ENCODE measurements at places on chromosomes 2 and 18. TPM values are rescaled to one million over a fixed set of nuclear protein-coding genes. Genes with fewer than 3 reads are reported as not detected.
A peak's percentile ranks its signal among the peaks of the same experiment; 100 is the strongest.

- no peaks in the 10 kb centered on the region for H3K27me3 ChIP-seq
- no peak overlapping the region for H3K27ac ChIP-seq
- H3K4me1 ChIP-seq = no peaks in the 10 kb centered on the region
Measured at GRCh38 chr18:61635901-61636528, 256.8 kb downstream of the RNF152 start.

- no peaks in the 10 kb centered on the region for H3K36me3 ChIP-seq
- H3K27ac ChIP-seq = no peak overlapping the region
- H3K4me3 ChIP-seq = no peak overlapping the region
- H3K27me3 ChIP-seq = peaks cover 5% of the 10 kb centered on the region
- DNase-seq = peak; percentile 87
Measured at GRCh38 chr2:215931256-215931903, 82.0 kb downstream of the MREG start.

DNA sequence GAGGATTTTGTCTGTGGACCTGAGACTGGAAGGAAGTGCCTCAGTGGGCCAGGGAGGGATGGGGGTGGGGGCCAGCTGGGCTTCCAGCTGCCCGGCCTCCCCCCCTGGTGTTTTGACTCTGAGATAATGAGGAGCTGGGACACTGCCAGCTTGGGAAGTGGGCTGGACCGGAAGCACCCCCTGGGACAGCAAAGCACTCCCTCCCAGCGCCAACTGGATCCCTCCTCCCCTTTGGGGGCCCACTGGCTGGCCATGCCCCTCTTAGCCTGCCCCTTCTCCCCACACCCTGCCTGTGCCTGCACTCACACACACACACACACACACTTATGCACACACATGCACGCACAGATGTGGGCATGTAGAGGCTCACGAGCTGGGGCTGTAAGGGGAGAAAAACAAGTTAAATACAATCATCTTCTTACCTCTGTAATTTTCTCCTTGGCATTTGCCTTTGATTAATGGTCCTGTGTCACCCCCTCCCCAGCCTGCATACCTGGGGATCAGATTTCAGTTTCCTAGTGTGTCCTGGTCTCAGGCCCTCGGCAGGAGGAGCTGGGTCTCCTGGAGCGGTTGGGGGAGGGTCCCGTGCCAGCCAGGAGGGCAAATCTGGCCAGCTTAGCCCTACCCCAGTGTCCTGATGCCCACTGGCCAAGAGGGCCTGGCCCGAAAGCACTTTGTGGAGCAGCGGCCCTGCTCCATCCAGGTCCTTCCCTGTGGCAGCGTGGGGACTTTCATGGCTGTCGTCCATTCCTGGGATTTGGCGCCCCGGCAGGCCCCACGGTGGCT lies 3.6 kb downstream of the ITM2C start:
- H3K27ac ChIP-seq = peak overlapping the region; percentile 62
- no peak overlapping the region for H3K4me3 ChIP-seq

DNA sequence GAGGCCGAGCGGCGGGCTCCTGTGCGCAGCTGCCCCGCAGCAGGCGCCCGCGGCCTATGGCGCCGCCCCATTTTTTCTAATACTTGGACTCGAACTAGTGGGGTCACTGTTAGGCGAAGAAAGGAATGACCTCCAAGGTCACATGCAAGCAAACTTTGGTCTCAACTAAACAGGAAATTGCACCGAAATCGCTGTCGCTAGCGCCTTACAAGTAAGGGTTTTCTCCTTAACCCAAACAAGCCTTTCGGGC lies 339 bp downstream of the ACAA2 start:
- peak overlapping the region; percentile 92 for H3K27ac ChIP-seq
- H3K36me3 ChIP-seq = no peaks in the 10 kb centered on the region
- no peaks in the 10 kb centered on the region for H3K27me3 ChIP-seq
- H3K4me3 ChIP-seq = peak overlapping the region; percentile 12

- no peak overlapping the region for H3K27ac ChIP-seq
- no peaks in the 10 kb centered on the region for H3K4me1 ChIP-seq
- DNase-seq = no peak
- no peaks in the 10 kb centered on the region for H3K36me3 ChIP-seq
- no peak overlapping the region for H3K4me3 ChIP-seq
Measured at GRCh38 chr18:2515171-2515787, 56.0 kb downstream of the METTL4 start.

DNA sequence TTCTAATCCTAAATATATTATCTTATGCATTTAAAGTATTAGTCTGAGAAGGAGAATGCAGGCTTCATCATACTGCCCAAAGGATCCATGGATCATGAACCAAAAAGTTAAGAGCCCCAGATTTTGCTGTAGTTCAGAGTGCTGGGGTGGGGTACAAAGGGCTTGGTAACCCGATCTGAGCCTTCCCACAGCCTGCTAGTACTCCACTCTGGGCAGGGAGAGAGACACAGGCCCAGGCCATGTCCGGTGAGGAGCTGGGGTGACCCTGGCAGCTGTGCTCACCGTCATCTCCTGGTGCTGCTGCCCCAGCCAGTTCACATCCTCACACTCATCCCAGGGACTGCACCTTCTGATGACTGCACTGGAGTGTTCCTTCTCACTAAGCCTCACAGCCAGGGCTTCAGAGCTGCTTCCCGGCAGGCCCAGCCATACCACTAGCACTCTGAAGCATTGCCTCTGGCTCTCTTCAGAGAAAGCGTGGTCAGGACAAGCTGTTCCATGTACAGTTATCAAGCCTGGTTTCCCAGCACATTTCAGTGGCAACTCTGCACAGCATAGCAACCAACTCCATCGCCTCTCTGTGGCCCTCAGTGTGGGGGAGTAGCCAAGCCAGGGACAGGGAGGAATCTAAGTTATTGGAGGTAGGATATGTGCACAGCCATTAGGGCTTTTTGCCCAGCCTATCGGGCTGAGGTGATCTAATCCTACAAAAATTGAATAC lies 189.0 kb upstream of the CTAGE1 start:
- no peaks in the 10 kb centered on the region for H3K36me3 ChIP-seq
- no peak for DNase-seq

Gene MOB1A
- 86.3 TPM for total RNA-seq

DNA sequence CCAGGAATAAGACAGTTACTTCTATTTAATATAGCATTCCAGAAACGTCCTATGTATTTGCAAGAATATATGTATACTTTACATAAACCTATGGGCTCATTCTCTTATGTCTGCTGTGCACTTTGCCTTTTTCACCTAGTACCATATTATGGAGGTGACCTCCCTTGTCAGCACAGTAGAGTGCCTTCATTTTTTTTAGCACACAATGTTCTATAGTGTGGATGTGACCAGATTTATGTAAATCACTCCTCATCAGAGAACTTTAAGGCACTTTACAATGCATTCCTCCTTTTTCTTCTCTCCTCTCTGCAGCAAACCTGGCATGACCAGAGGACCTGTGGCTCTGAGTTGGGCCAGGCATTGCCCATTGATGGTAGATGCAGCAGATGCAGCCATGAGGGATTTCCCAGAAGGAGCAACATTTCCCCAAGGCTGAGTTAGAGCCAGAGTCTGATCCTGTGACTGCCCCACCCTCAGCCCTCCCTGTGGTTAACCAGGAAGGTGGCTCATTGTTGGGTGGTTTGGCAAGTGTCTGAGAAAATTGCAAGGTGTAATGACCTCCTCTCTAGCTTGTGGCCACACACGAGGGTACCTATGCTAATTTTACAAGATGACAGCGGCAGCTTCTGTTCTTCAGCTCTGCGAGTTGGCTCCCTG lies 76.5 kb upstream of the DLX2 start:
- H3K27ac ChIP-seq = no peak overlapping the region
- DNase-seq = no peak
- no peaks in the 10 kb centered on the region for H3K4me1 ChIP-seq

DNA sequence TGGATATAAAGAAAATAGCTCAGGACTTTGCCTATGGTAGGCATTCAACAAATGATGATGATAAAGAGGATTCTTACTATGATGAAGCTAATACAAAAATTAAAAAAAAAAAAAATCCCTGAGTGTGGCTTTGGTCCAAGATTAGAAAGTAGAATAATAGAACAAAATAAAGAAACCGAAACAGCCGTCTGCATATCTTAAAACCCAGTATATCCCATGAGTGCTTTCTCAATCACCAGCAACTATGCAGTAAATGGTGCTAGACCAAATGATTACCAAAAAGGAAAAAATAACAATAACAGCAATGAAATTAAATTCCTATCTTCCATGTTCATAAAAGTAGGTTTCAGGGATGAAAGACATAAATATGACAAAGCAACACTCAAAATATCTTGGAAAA lies 59.3 kb upstream of the DCC start:
- DNase-seq = no peak
- H3K36me3 ChIP-seq = no peaks in the 10 kb centered on the region
- H3K4me1 ChIP-seq = no peaks in the 10 kb centered on the region
- no peak overlapping the region for H3K27ac ChIP-seq
- no peaks in the 10 kb centered on the region for H3K27me3 ChIP-seq

Gene SOX11
- total RNA-seq = not detected

- H3K27ac ChIP-seq = no peak overlapping the region
- no peaks in the 10 kb centered on the region for H3K27me3 ChIP-seq
- H3K4me3 ChIP-seq = no peak overlapping the region
- H3K36me3 ChIP-seq = no peaks in the 10 kb centered on the region
Measured at GRCh38 chr18:64118406-64118805, 30.5 kb downstream of the LINC00305 start.

- no peaks in the 10 kb centered on the region for H3K27me3 ChIP-seq
- H3K4me1 ChIP-seq = peaks cover 10% of the 10 kb centered on the region
- no peaks in the 10 kb centered on the region for H3K36me3 ChIP-seq
- H3K27ac ChIP-seq = no peak overlapping the region
- no peak for DNase-seq
- no peak overlapping the region for H3K4me3 ChIP-seq
Measured at GRCh38 chr2:3313781-3314375, 63.7 kb downstream of the EIPR1 start.

Gene ELAC1
- 10.7 TPM for total RNA-seq

DNA sequence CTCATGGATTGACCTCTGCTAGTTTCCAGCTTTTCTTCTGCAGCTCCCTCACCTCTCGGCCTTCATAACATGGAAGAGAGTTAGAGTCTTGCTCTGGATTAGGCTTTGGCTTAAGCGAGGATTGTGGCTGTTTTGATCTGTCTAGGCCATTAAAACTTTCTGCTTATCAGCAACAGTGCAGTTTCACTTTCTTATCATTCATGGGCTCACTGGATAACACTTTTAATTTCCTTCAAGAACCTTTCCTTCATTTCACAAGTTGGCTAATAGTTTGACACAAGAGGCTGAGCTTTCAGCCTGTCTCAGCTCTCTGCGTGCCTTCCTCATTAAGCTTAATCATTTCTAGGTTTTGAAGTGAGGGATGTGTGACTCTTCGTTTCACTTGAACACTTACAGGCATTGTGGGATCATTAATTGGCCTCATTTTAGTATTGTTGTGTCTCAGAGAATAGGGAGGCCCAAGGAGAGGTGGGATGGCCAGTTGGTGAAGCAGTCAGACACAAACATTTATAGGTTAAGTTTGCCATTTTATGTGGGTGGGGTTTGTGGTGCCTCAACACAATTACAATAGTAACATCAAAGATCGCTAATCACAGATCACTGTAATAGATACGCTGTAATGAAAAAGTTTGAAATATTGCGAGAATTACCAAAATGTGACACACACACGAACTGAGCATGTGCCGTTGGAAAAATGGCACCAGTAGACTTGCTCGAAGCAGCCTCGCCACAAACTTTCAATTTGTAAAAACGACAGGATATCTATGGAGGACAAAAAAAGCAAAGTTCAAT lies 129.3 kb downstream of the ZNF236 start:
- H3K27me3 ChIP-seq = no peaks in the 10 kb centered on the region
- H3K27ac ChIP-seq = no peak overlapping the region
- H3K36me3 ChIP-seq = no peaks in the 10 kb centered on the region
- H3K4me3 ChIP-seq = no peak overlapping the region
- no peak for DNase-seq
- peaks cover 14% of the 10 kb centered on the region for H3K4me1 ChIP-seq

DNA sequence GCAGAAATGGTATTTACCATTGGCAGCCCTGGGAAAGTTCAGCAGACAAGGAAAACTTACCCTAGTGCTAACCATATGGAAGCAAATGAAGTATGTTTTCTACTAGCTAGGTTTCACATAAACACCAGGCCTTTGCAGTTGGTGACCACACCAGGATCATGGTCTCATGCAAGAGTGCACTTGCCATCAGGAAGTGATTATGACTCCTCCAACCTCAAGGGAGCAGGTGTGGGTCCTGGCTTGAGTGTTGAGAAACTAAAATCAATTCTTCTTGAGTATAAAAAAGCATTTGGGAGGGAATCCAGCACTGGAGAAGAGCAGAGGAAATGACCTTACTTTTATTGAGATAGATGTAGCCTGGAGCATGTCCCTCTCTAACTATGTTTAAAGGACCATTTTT lies 56.8 kb upstream of the SPAG16 start:
- no peak for DNase-seq
- H3K27ac ChIP-seq = no peak overlapping the region
- no peaks in the 10 kb centered on the region for H3K36me3 ChIP-seq
- H3K4me1 ChIP-seq = no peaks in the 10 kb centered on the region
- peaks cover 6% of the 10 kb centered on the region for H3K27me3 ChIP-seq

GRCh38 chr2:155689791-155690190 lies 642.7 kb downstream of the NR4A2 start:
- no peak overlapping the region for H3K4me3 ChIP-seq
- no peaks in the 10 kb centered on the region for H3K27me3 ChIP-seq

GRCh38 chr2:59871830-59872229 lies 681.6 kb downstream of the BCL11A start:
- no peaks in the 10 kb centered on the region for H3K27me3 ChIP-seq
- no peak overlapping the region for H3K4me3 ChIP-seq
- no peaks in the 10 kb centered on the region for H3K36me3 ChIP-seq
- H3K4me1 ChIP-seq = no peaks in the 10 kb centered on the region
- no peak for DNase-seq

DNA sequence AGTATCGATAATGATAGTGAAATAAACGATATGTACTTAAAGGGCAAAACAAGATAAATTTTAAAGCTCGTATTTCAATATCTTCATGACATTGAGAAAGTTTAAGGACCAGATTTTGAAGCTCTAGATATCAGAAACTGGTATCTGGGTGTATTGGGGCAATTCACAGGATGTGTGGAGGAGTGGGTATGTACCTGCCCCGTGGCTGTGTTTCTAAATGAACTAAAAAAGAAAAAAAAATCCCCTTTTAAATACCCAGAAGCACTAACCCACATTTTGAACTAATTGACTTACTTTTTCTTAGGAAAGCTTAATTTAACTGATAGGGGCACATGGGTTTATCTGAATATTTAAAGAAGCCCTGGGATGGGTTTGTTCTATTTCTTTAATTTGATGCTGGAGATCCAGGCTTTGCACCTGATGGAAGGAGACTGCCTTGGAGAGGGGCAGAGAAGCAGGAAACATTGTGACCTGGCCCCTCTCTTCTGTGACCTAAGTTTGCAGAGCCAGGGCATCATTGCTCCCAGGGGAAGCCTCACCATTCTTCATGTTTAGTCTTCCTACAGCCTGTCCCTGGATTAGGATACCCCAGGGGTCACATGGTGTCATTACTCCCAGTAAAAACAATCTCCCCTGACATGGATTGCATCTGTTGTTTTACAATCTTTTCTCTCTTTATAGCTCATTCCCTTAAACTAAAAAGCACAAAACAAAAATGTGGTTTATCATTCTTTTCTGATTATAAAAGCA lies 7.6 kb upstream of the KCTD1 start:
- H3K27ac ChIP-seq = no peak overlapping the region
- no peak for DNase-seq
- no peaks in the 10 kb centered on the region for H3K36me3 ChIP-seq
- H3K27me3 ChIP-seq = no peaks in the 10 kb centered on the region
- no peak overlapping the region for H3K4me3 ChIP-seq
- peaks cover 2% of the 10 kb centered on the region for H3K4me1 ChIP-seq

Data from adrenal gland (tissue), 19 donors.